ENCODE measurements at places on chromosomes 1 and 21. TPM values are rescaled to one million over a fixed set of nuclear protein-coding genes. Genes with fewer than 3 reads are reported as not detected.

The DCST1 gene
- not detected for total RNA-seq

DNA sequence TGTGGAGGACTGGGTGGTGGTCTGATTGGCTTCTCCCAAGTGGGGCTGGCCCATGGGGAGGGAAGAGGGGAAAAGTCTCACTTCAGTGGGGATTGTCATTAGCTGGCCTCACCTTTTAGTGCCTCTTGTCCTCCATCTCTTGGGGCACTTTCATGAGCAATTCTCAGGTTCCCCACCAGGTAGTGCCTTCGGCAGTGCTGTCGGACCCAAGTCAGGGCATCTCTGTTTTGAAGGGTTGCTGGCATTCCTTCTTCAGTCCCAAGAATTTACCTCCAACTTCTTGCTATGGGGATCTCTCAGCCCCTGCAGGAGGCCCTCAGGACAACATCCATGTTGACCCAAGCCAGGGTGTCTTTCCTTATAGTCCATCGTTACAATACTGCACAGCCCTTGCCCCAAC is 54.7 kb upstream of the F3 start:
- DNase-seq, result no peak

DNA sequence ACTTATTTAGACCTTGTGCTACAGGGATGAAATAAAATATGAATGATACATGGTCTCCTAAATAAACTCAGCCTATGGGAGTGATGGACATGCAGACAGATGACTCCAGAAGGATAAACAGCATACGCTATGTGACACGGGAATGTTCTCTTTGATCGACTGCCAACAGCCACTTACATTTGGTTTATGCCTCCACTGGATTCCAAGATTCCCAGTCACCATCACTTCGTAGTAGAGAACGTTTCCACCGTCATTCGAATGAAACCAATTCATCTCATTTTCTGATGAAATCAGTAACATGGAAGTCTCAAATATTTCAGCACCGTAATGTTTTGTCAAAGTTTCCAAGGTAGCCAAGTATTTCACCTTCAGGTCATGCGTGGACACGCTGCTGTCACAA is 99.7 kb downstream of the JAK1 start:
- no peak for DNase-seq

GRCh38 chr1:231376101-231376500 is 38.0 kb downstream of the SPRTN start:
- no peak for DNase-seq

DNA sequence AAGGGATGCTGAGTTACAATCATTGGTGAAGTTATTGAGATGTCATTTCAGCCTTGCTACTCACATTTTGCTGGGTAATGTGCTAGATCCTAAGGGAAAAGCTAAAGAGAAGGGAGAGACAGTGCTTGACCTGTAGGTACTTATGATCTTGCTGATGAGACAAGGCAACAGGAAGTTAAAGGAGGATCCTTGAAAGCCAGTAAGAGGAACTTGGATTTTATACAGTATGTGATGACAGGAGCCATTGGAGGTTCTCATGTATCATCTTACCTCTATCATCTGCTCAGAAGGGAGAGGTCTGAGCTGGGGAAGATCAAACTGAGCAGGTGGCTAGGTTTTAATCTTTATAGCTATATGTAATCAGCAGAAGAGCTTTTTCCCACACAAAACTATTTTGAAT is 6.3 kb downstream of the APOBEC4 start:
- no peak for DNase-seq

Measured in pulmonary artery endothelial cell (primary cell).